ENCODE measurements at places on chromosomes 4 and X. TPM values are rescaled to one million over a fixed set of nuclear protein-coding genes. Genes with fewer than 3 reads are reported as not detected.

The CACNA1F gene
- not detected for total RNA-seq

The TEX11 gene
- total RNA-seq, result not detected

The ERAS gene
- total RNA-seq, result not detected

The PPBP gene
- not detected for total RNA-seq

The PLK4 gene
- 5.7 TPM for total RNA-seq

The NKX6-1 gene
- total RNA-seq, result not detected

The STS gene
- total RNA-seq, result 13.3 TPM

The MCF2 gene
- total RNA-seq, result not detected

The CCKAR gene
- not detected for total RNA-seq

The NONO gene
- 499 TPM for total RNA-seq

DNA sequence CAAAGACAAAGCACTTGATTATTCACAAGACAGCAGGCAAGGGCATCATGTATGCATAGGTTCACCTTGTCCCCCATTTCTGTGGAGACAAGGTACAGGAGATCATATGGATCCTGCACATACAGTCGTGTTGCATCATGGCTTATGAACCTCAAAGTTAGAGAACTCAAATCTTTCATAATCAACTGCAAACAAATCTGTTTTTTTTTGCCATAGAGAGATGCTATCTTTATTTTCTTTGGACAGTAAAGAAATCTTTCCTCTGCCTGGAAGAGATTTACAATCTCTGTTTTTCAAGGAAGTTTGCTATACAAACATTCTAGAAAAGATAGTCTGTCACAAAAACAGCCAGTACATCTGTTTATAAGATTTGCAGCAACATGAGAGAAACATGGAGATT is 578.8 kb downstream of the ANKRD50 start:
- DNase-seq, result no peak

DNA sequence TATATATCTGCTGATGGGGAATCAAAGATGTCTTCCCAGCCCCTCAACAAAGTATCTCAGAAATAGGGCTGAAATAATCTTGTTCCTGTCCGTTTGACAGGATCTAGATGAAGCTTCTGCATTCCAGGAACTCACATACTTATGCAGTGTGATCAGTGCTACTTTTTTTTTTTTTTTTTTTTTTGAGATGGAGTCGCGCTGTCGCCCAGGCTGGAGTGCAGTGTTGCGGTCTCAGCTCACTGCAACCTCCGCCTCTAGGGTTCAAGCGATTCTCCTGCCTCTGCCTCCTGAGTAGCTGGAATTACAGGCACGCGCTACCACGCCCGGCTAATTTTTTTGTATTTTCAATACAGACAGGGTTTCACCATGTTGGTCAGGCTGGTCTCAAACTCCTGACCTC is 36.4 kb downstream of the DHX15 start:
- DNase-seq, result no peak

- no peak for DNase-seq
These were observed 14.0 kb upstream of the ZCCHC18 start for GRCh38 chrX:104098151-104098808.

- no peak for DNase-seq
These were observed 220.1 kb downstream of the PDGFC start for GRCh38 chr4:156751486-156751885.

GRCh38 chr4:77187322-77187721 is 30.3 kb downstream of the CCNG2 start:
- DNase-seq, result no peak

DNA sequence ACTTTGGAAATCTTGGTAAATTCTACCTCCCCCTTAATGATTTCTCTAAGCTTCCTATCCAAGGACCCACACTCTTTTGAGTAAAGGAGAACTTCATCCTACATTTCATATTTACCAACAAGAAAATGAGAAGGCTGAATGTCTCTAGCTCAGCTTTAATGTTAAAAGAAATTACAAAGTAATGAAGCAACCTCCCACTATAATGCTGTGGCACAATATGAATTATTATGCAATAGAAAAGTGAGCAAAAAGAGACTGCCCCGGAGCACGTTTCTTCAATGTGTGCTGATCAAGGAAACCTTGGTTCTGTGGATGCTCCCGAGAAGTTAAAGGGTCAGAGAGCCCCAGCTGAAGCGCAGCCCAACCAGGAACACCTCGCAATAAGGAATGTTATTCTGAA is 9.1 kb upstream of the TBC1D1 start:
- no peak for DNase-seq

GRCh38 chr4:175418516-175418915 is 393.5 kb downstream of the GPM6A start:
- no peak for DNase-seq

DNA sequence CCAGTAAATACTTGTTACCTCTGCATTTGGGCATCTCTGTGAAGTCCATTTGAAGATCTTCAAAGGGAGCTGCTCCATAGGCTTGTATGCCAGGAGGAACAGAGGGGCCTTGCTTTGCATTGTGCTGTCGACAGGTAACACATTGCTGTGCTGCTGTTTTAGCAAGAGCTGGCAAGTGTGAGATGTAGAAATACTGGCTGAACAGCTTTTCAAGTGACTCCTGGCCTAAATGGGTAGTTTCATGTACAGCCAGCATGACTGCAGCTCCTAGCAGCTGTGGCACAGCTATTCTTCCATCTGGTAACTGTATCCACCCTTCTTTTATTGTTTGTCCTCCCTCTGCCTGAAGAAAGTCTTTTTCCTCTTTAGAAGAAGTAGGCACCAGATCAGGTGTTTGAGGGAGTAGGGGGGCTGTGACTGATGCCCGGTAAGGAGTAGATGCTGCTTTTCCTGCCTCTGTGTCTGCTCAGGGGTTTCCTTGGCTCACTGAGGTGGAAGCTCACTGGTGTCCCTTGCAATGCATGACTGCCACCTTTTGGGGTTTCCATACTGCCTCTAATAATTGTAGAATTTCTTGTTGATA is 965.3 kb downstream of the CCSER1 start:
- DNase-seq, result no peak

- DNase-seq, result no peak
These were observed 10.1 kb downstream of the AMOT start for GRCh38 chrX:112830540-112830939.

DNA sequence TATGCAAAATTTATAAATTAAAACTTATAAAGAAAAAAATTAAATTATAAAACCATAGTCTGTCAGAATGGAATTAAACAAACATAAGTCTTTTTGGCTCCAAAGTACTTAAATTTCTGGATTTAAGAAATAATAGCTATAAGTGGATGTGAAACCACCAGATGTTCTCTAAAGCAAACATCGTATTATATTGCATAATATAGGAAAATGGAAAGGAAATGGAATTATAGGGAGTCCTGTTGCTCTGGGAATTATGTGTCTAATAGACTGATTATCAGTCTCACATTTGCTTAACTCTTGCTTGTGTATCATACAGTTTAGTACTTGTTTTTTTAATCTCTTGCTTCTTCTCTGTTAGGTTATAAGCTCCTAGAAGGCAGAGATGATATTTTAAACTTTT is 819.2 kb downstream of the RAPGEF2 start:
- DNase-seq, result no peak

- no peak for DNase-seq
These were observed 62.5 kb upstream of the HOPX start for GRCh38 chr4:56743550-56743949.

DNA sequence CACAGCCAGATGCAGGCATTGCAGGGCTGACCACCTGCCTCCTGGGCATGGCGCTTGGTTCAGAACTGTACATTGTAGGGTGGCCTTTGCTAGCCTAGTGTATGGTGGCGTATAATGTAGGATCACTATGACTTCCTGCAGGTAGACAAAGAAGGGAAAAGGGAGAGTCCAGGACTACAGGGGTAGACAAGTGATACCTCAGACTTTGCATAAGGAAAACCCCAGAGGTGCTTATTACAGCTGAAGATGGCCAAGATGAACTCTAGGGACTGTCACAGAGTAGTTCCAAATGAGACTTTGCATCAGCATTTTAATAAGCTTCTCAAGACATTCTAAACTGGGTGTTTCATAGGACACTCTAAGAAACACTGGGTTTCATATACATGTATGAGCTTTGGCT is 116.4 kb upstream of the PUDP start:
- no peak for DNase-seq

GRCh38 chr4:13162886-13163285 is 321.3 kb downstream of the RAB28 start:
- DNase-seq, result no peak

DNA sequence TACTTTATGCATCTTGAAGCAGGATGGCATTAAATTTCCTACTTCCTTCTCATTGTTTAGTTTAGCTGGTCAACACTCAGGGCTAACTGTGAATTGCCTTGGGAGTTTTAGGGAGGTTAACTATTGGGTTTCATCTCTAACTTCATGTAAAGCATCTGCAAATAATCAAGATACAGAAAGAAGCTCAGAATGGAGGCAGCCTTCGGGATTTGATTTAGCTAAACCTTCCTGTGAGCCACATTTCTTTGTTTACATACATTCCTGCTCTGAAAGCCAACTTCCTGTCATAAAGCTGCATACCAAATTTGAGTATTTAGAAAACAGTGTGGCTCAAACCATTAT is 131.7 kb upstream of the PCDH18 start:
- DNase-seq, result no peak

DNA sequence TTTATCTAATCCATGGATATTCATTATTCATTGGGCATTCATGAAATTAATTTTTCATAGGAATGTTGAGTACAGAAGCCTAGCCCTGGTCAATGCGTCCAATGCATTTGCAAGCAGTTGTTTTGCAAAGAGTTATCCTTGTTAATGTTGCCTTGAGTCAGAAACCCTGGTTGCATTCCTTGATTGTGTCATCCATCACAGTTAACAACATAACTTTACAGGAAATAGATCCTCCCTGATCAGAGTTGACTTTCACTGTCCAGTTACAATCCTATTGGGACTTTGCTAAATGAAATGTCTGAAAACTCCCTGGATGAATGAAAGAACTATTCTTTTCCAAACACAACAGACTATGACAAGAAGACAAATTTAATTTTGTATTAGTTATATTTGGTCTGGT is 924.3 kb upstream of the SLIT2 start:
- DNase-seq, result no peak

- no peak for DNase-seq
These were observed 275.3 kb upstream of the FGF13 start for GRCh38 chrX:138986866-138987265.

DNA sequence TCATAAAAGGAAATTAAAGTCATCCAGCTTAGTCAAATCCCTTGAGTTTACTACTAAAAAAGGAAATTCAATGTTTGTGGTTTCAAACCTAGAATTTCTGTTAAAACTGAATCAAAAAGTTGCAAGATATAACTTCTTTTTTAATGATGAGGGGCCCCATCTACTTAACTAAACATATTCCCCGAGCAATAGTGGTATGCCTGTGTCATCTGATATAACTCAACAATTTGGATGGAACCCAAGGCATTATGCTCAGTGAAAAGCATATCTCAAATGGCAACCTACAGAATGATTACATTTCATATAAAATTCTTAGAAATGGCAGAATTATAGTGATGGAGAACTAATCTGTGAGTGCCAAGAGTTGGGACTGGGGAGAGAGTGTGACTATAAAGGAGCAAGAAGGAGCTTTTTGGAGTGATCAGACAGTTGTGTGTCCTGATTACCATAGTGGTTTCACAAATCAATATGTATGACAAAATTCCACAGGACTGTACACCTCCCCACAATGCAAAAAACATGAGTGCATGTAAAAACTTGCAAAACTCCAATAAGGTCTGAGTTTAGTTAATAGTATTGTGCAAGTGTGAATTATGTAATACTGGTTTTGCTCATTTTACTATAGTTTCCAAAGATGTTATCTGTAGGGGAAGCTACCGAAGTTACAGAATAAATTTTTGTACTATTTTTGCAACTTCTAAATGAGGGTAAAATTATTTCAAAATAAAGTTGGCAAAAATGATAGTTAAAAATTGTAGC is 323.2 kb downstream of the ARHGAP24 start:
- no peak for DNase-seq

DNA sequence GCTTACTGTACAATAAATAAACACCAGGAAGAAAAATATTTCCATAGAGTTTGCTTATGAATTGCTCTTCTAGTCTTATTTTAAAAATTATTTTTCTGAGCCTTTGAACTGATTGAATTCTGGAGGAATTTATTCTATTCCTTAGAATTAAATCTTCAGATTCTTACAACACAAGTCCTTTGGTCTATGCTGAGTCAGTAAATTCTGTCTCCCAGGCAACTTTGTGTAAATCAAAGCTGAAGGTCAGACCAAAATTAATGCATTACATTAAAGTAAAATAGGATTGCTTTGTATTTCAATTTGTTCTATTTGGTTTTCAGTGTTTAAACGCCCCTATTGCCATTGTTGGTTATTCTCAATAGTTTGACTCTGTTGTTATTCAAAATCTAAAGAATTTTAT is 26.8 kb upstream of the STPG2 start:
- no peak for DNase-seq

GRCh38 chr4:151195801-151196200 is 81.2 kb upstream of the PRSS48 start:
- DNase-seq, result no peak

Data from osteocyte (in vitro differentiated cells).